ENCODE measurements at places on chromosomes 2 and 18. TPM values are rescaled to one million over a fixed set of nuclear protein-coding genes. Genes with fewer than 3 reads are reported as not detected.

- H3K4me1 ChIP-seq, result no peaks in the 10 kb centered on the region
- H3K36me3 ChIP-seq, result no peaks in the 10 kb centered on the region
- no peak for DNase-seq
- H3K27ac ChIP-seq, result no peak overlapping the region
These were observed 753.6 kb upstream of the GCFC2 start for GRCh38 chr2:76464310-76464709.

- H3K27me3 ChIP-seq, result peaks cover 2% of the 10 kb centered on the region
- no peak for DNase-seq
- no peak overlapping the region for H3K27ac ChIP-seq
- no peaks in the 10 kb centered on the region for H3K4me1 ChIP-seq
- H3K4me3 ChIP-seq, result no peak overlapping the region
These were observed 11.2 kb upstream of the DDX1 start for GRCh38 chr2:15580451-15580850.

DNA sequence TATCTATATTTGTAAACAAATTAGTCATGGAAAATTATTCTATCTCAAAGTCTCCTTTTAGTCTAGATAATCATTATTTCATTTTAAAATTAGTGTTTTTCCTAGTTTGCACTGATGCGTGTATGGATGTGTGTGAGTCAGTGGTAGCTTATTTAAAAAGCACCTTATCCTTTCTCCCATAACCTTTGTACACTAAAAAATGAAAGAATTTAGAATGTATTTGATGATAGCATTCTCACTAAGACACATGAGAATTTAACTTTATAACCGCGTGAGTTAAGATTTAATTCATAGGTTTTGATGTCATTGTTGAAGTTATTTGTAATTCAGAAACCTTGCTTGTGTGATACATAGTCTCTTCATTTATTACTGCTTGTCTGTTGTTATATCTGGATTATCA, 81.7 kb downstream of the ACSL3 start:
- no peak overlapping the region for H3K4me3 ChIP-seq
- H3K27me3 ChIP-seq, result no peaks in the 10 kb centered on the region
- peaks cover 11% of the 10 kb centered on the region for H3K36me3 ChIP-seq
- peaks cover 2% of the 10 kb centered on the region for H3K4me1 ChIP-seq

DNA sequence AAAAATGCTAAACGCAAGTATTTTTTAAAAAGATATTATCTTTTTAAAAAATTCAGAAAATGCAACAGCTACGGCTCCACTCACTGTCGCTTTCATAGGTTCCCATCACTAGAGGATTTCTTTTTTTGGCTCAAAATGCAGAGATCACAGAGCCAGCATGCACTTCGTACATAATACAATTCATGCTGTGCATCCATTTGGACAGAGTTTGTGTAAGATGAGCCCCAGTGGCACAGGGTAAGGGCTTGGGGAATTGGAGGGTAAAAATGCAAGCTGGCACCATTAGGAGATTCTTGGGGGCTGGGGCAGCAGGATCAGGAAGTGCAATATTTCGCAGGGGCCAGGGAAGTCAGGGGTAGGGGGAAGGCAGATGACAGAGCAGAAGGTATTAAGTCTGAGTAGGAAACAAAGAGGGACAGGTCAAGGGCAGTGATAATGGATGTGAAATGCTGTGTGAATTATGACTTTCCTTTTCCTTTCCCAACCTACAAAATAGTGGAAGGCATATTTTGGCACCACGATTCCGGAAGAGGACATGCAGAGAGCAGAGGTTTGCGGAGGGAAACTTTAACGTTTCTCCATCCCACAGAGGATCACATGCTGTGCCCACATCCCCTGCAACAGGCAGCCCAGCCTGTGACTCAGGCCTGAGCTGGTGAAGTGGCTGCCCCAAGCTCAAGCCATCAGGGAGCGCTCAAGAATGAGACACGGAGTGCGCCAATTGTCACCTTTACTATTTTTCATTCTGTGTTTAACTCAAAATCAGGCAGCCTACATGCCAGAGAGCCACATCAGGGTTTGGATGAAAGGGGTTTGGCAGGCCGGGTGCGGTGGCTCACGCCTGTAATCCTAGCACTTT, 4.7 kb downstream of the CAPG start:
- peak overlapping the region; percentile 76 for H3K4me3 ChIP-seq
- peaks cover 43% of the 10 kb centered on the region for H3K4me1 ChIP-seq
- H3K36me3 ChIP-seq, result peaks cover 34% of the 10 kb centered on the region
- H3K27ac ChIP-seq, result peak overlapping the region; percentile 86
- no peaks in the 10 kb centered on the region for H3K27me3 ChIP-seq
- DNase-seq, result peak; percentile 90

DNA sequence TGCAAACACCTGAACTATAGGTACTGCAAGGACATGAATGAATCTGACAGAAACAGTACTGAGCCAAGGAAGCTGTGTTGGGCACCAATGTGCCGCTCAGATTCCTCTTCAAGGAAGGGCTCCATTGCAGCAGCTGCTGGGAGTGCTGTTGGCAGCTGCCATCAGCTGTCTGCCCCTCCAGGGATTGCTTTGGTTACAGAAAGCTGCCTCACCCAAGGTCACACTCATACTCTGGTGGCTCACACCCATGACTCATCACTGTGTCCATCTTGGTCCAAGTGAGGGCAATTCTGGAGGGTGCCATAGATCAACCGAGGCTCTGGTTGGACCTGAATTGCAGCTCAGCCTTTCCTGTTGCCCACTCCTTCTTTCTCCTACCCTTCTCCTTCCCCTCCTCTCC, 24.4 kb upstream of the TRPM8 start:
- peaks cover 26% of the 10 kb centered on the region for H3K27me3 ChIP-seq
- DNase-seq, result peak; percentile 35
- no peaks in the 10 kb centered on the region for H3K36me3 ChIP-seq
- H3K27ac ChIP-seq, result no peak overlapping the region
- H3K4me1 ChIP-seq, result no peaks in the 10 kb centered on the region

DNA sequence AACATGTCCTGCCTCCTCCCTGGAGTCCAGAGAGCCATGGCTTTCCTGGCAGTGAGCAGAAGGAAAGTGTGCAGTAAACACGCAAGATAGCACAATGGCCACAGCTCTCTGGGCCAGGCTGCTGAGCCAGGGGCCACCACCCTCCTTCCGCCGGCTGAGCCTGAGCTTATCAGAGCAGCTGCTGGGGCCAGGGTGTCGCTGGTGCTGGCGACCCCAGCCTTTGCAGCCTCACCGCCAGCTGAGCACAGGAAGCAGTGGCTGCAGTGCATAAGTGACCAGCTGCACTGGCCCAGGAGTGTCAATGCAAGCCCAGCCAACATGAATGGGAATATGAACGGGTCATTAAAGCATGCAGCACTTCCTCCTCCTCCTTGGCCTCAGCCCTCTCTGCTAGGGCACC, 172.0 kb downstream of the ZFP36L2 start:
- peaks cover 22% of the 10 kb centered on the region for H3K4me1 ChIP-seq
- peaks cover 7% of the 10 kb centered on the region for H3K27me3 ChIP-seq
- no peak overlapping the region for H3K27ac ChIP-seq

GRCh38 chr2:65067806-65068553, 11.8 kb downstream of the CEP68 start:
- H3K27ac ChIP-seq, result peak overlapping the region; percentile 40
- peaks cover 23% of the 10 kb centered on the region for H3K4me1 ChIP-seq
- no peak for DNase-seq
- H3K4me3 ChIP-seq, result no peak overlapping the region

DNA sequence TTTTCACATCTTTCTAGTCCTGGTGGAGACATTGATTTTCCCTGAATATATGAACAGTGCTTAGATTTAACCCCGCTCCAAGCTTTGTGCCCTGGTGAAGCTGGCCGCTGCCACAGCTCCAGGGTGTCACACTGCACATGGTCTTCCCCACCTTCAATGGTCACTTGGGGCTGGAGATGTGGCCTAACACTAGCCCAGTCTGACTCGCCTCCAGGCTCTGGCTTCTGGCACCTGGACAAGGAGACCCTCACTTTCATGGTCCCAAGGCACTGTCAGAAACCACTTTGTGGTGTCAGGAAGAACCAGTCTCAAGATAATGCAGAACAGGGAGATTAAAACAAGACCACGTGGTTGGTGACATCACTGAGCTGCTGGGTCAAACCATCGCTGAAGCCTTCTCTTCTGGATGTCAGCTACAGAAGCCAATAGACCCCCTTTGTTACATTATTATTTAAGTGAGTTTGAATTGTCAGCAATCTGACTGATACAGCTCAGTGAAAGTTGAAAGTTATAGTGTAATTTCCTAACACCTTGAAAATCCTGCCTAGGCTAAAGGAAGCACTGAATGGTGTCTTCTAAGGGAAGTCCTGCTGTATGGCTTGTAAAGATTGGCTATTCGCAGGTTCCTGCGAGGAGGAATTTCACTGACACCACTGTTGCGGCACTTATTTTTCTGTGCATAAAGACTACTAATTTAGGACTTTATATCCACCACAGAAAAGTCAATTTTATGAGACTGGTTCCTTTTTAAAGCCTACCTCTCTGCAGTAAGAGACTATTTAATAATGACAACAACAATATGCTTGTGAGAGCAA, 55.0 kb upstream of the CTDP1 start:
- H3K27ac ChIP-seq, result no peak overlapping the region
- H3K27me3 ChIP-seq, result peaks cover 2% of the 10 kb centered on the region
- no peak overlapping the region for H3K4me3 ChIP-seq
- H3K4me1 ChIP-seq, result peaks cover 6% of the 10 kb centered on the region
- H3K36me3 ChIP-seq, result no peaks in the 10 kb centered on the region
- no peak for DNase-seq

GRCh38 chr2:63035169-63035568, 15.5 kb upstream of the OTX1 start:
- no peak overlapping the region for H3K27ac ChIP-seq
- DNase-seq, result no peak
- H3K36me3 ChIP-seq, result no peaks in the 10 kb centered on the region
- H3K4me1 ChIP-seq, result no peaks in the 10 kb centered on the region

DNA sequence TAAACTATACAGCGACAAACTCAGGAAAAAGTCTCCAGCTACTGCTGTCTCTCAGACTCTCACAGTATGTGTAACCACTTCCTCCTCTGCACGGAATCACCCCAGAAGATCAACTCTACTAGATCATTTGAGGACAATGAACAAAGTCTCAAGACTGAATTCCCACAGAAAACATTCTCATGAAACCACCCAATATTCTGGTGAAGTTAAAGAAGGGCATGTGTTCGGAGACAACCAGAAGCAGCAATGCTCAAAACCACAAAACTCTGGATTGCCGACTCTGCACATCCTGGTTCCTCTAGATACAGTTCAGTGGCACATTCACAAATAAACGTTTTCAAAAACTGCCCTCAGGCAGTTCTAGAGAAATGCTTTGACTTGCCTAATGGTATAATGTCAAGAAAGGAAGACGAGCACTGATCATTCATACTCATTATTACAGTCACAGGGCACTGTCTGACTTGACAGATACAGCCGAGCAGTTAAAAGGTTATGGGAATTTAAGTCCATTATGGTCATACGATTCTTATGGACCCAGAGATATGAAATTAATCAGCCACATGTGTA, 91.9 kb upstream of the STK17B start:
- peaks cover 3% of the 10 kb centered on the region for H3K36me3 ChIP-seq
- no peaks in the 10 kb centered on the region for H3K27me3 ChIP-seq
- peak overlapping the region; percentile 93 for H3K27ac ChIP-seq
- DNase-seq, result peak; percentile 89

DNA sequence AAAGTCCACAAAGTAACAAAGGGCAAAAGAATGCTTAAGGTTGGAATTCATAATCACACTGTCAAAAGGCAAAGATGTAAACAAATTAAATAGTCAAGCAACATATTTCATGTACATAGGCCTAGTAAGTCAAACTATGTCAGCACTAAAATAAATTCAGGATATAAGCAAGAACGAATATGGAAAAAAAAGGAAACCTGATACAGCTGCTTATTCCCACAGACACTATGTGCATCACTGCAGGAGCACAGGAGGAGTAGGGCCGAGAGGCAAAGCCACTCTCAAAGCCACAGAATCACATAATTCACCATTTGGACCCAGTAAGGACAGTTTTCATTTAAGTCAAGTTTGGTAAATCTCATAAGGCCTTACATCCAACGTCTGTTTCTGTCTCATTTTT, 116.6 kb downstream of the SATB2 start:
- no peaks in the 10 kb centered on the region for H3K36me3 ChIP-seq
- H3K4me3 ChIP-seq, result no peak overlapping the region
- no peak for DNase-seq
- H3K27ac ChIP-seq, result no peak overlapping the region

- DNase-seq, result no peak
- H3K36me3 ChIP-seq, result no peaks in the 10 kb centered on the region
- H3K27me3 ChIP-seq, result peaks cover 15% of the 10 kb centered on the region
- no peaks in the 10 kb centered on the region for H3K4me1 ChIP-seq
- H3K4me3 ChIP-seq, result no peak overlapping the region
These were observed 68.1 kb upstream of the SPRED2 start for GRCh38 chr2:65500310-65501040.

- no peaks in the 10 kb centered on the region for H3K27me3 ChIP-seq
- no peak overlapping the region for H3K27ac ChIP-seq
- H3K36me3 ChIP-seq, result no peaks in the 10 kb centered on the region
- H3K4me3 ChIP-seq, result no peak overlapping the region
These were observed 195.8 kb upstream of the FN1 start for GRCh38 chr2:215631696-215632095.

GRCh38 chr2:78978340-78978739, 47.2 kb upstream of the REG3G start:
- H3K4me3 ChIP-seq, result no peak overlapping the region
- no peaks in the 10 kb centered on the region for H3K4me1 ChIP-seq
- H3K36me3 ChIP-seq, result no peaks in the 10 kb centered on the region
- H3K27me3 ChIP-seq, result no peaks in the 10 kb centered on the region
- peak; percentile 6 for DNase-seq
- H3K27ac ChIP-seq, result no peak overlapping the region

DNA sequence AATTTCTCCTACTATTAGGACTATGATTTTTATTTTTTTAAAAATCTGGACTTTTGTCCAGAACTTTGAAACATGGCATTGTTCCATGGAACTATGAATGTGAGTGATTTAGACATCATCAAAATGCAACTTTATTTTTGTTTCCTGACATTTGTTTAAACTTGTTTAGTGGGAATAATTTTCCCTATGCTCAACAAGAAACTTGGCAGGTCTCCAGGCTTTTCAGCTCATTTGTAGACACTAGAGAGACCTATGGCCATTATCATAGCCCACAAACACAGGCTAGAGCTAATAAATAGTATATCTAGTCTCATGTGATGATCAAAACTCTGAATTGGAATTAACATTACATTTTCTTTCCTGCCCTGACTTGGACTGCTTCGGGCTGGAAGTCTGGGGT, 145.1 kb upstream of the CELF4 start:
- H3K4me1 ChIP-seq, result no peaks in the 10 kb centered on the region
- no peak for DNase-seq
- no peaks in the 10 kb centered on the region for H3K27me3 ChIP-seq
- no peaks in the 10 kb centered on the region for H3K36me3 ChIP-seq
- H3K27ac ChIP-seq, result no peak overlapping the region

DNA sequence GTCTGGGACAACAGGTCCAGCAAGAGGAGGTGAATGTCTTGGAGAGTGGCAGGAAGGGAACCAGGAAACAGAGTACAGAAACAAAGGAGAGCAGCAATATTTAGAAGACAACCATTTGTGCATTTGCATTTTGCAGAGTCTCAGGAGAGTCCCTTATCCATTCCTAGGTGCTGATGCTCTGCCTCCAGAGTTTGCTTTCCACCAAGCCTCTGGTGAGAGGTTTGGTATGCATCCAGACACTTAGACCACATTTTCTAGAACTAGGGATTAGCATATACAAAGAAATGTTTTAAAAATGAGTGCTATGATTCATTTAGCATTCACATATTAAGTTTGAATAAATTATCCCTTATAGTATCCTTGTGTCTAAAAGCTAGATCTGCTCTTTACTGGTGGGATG, 18.5 kb upstream of the LRATD1 start:
- no peaks in the 10 kb centered on the region for H3K27me3 ChIP-seq
- no peak for DNase-seq
- H3K4me1 ChIP-seq, result no peaks in the 10 kb centered on the region
- H3K27ac ChIP-seq, result no peak overlapping the region
- no peaks in the 10 kb centered on the region for H3K36me3 ChIP-seq
- no peak overlapping the region for H3K4me3 ChIP-seq

CYP26B1 gene
- not detected for total RNA-seq

ERFE gene
- total RNA-seq, result 0.24 TPM

RRM2 gene
- 378 TPM for total RNA-seq

DUSP2 gene
- total RNA-seq, result 436 TPM

All from activated CD4-positive, alpha-beta T cell treated with anti-CD3 and anti-CD28 coated beads, Interleukin-2, amount 10 ng/mL, durations not matched to agents 24 days and 14 days (primary cell).